ENCODE measurements at places on chromosomes 11 and 22.

- DNase-seq = no peak
Observed at GRCh38 chr11:28903716-28904115, 795.5 kb downstream of the METTL15 start.

DNA sequence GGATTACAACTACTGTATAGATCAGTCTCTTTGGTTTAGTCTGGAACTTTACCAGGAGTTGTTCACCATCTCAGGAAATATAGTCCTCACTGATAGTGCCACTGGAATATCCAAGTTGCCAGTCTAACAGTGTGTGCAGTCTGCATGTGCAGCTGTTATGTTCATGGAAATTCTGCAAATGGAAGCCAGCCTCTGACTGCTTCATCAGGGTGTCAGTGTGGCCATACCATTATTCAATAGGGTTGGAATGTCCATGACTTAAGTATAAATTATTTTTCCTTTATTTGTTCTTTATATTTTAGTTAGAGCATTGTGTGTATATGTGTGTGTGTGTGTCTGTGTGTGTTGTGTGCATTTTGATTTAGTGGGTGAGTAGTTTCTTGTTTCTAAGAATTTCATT lies 51.8 kb downstream of the C11orf96 start:
- DNase-seq = no peak

DNA sequence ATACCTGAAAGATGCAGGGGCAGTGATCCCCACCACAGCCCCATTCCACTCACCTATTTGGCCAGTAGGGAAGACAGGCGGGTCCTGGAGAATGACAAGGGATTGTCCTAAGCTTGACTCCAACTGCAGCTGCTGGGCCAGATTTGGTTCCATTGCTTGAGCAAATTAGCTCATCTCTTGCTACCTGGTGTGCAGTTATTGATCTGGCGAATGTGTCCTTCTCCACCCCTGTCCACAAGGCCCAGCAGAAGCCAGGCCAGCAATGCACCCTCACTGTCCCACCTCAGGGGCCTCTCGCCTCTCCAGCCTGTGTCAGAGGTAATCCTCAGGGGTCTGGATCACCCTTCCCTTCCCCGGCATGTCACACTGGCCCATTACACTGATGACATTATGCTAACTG lies 23.3 kb downstream of the TSPAN32 start:
- DNase-seq = no peak

GRCh38 chr11:8766043-8766987 lies 83.7 kb downstream of the RPL27A start:
- DNase-seq = no peak

DNA sequence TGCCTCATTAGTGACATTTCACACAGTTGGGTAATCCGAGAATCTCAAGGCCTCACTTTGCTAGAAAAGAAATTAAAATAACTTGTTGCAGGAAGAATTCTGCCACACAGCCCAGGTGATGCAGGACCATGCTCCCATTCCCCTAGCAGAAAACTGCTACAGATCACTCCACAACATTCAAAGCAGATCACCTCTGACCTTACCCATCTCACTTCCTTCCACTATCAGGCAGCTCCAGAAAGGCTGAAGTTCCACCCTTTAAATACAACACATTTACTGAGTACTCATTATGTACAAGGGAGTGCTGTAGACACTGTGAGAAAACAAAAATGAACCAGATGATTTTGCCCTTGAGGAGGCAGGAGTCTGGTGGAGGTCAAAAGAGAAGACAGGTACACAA lies 231.0 kb downstream of the TTC28 start:
- DNase-seq = no peak

GRCh38 chr11:72309641-72310040 lies 65.7 kb upstream of the PHOX2A start:
- DNase-seq = no peak

- DNase-seq = no peak
Observed at GRCh38 chr11:19792510-19792909, 79.9 kb downstream of the NAV2 start.

DNA sequence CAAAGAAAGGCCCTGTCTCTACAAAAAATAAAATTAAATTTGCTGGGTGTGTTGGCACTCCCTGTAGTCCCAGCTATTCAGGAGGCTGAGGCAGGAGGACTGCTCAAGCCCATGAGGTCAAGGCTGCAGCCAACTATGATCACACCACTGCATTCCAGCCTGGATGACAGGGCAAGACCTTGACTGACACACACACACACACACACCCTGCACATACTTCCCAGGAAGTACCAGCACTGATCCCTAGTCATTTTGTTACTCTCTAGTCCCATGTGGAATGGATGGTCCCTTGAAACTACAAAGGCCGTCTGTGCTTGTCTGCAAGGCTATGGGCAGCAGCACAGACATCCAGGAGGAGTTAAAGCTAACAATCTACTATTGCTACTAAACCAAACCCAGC lies 59.7 kb upstream of the CYP2D6 start:
- DNase-seq = peak; percentile 70

DNA sequence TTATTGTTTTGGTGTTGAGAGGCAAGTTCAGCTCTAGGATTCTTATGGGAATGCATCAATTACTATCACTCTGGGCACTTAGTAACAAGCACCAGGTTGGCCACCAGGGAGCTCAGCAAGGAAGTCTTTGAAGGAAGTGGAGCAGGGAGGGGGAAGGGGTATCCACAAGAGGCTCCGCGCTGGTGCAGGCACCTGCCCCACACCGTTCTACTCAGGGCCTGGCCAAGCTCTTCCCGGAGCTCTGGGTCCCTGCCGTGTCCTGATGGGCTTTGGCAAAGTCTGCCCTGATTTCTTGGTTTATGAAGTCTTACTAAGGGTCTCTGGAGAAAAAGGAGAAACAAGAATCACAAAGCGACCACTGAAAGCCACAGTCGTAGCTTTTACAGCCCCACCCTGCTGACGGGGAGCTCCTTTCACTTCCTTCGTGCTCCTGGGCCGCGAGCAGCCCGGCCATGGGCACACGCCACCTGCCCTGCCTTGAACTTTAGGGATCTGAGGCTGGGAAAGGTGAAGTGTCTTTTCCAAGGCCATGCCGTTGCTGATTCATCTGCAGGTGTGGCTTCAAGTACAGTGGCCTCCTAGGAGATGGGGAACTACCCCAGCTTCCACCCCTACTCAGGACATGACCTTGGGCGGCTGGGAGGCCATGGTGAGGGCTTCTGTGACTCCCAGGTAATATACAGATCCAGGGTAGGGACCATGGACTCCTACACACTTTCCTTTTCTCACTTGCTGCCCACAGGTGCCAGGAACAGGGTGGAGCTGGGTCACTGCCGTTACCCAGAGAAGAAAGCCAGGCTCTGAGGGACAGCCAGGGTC lies 15.9 kb upstream of the LRRC32 start:
- DNase-seq = no peak

DNA sequence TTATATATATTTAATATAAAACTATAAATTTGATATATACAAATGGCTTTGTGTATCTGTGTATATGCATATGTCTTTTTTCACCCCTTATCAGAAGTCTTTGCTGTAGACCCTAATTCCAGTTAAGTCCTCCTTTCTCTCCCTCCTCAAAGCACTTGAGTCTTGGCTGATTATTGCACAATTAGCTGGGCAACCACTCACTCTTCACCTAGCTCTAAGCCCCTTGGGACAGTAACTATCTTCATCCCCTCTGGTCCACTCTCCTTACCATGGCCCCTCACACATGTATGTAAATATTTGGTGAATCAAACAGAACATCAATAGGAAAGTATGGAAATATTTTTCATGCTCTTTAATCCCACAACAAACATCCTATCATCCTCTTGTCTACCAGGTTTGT lies 909 bp upstream of the OR5B21 start:
- no peak for DNase-seq

All from HepG2 (cell line).